Fibroblast of lung (primary cell): ENCODE measurements at places on chromosomes 7 and 10.
A peak's percentile ranks its signal among the peaks of the same experiment; 100 is the strongest.

DNA sequence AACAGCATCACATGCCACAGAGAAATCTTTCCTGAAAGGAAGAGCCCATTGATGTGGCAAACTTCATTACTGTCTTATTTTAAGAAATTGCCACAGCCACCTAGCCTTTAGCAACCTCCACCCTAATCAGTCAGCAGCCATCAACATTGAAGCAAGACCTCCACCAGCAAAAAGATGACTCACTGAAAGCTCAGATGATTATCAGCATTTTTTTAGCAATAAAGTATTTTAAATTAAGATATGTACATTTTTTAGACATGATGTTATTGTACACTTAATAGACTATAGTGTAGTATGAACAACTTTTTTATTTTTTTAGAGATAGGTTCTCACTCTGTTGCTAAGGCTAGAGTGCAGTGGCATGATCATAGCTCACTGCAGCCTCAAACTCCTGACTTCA lies 14.8 kb downstream of the STEAP1B start:
- DNase-seq, result peak; percentile 27

DNA sequence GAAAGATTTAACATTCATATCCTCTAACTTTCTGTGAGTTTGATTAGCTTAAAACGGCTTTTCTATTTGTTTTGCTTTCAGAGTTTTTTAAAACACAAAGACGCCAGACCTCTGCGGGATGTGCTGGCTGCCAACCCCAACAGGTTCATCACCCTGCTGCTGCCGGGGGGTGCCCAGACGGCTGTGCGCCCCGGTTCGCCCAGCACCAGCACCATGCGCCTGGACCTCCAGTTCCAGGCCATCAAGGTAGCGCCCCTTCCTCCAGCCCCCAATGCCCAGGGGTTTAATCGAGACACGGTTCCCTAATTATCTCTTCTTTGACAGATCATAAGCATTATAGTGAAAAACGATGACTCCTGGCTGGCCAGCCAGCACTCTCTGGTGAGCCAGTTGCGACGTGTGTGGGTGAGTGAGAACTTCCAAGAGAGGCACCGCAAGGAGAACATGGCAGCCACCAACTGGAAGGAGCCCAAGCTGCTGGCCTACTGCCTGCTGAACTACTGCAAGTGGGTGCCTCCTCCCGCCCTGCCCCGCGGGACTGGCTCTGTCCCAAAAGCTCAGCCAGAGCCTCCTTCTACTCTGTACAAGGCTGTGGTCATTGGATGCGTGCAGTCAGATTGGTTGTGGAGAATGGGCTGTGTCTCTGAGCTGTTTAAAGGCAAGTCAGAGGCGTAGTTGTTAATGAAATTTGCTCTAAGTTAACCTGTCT lies 71.2 kb downstream of the TRRAP start:
- DNase-seq, result peak; percentile 13

- DNase-seq, result no peak
These were observed 123.1 kb upstream of the HPS1 start for GRCh38 chr10:98569853-98570252.

GRCh38 chr10:97731346-97732051 lies 5.4 kb upstream of the ZFYVE27 start:
- DNase-seq, result peak; percentile 58

DNA sequence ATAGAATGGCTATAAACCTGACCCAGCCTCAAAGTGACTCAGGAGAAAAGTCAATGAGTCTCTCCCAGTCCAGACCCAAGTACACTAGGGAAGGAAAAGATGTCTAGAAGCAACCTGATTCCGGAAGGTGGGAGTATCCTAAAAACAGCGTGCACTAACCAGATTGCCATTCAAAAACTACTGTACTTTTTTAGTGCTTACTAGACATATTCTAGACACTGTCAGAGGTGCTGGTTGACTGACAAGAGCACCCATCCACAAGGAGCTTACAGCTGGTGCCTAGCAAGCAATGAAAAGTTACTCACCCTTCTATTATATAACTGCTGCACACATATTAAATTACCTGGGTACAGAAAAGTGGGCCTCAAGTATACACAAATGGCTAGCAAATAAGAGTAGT lies 81.0 kb downstream of the SIRT1 start:
- DNase-seq, result no peak

GRCh38 chr7:155053002-155053401 lies 17.1 kb upstream of the HTR5A start:
- no peak for DNase-seq

DNA sequence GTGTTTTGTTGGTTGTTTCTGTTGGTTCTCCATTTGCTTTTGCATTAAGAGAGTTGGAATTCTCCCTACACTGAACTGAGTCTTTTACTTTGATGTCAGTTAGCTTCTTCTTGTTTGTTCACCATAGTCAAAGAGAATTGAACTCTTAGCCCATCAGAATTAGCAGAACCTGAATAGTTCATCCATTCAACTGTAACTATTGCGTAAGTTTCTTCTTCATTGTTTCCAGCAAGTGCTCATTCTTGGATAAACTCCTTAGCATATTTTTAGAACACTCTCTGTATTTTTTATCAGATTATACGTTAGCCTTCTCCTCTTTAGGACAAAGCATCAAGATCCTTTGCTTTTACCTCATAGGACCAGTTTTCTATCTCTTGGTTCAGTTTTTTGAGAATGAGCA lies 128.4 kb upstream of the RAB11FIP2 start:
- DNase-seq, result no peak

DNA sequence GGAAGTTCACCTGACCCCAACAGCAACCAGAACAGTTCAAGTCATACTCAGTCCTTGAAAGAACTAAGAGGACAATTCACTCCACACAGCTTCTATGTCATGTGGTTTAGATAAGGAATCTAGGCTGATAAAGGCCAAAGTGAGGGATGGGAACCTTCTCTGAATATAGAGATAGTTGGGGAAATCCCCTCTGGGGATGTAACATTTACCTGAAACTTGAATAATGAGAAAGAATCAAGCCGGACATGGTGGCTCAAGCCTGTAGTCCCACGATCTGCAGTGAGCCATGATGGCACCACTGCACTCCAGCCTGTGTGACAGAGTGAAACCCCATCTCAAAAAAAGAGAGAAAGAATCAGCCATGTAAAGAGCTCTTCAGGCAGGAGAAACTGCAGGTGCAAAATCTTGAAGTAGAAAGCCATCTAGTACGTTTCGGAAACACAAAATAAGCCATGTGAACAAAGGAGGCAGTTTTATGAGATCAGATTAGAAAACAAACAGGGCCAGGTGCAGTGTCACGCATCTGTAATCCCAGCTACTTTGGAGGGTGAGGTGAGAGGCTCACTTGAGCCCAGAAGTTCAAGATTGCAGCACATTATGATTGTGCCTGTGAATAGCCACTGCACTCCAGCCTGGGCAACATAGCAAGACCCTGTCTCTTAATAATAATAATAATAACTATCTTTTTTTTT lies 4.5 kb upstream of the DNMBP start:
- no peak for DNase-seq

DNA sequence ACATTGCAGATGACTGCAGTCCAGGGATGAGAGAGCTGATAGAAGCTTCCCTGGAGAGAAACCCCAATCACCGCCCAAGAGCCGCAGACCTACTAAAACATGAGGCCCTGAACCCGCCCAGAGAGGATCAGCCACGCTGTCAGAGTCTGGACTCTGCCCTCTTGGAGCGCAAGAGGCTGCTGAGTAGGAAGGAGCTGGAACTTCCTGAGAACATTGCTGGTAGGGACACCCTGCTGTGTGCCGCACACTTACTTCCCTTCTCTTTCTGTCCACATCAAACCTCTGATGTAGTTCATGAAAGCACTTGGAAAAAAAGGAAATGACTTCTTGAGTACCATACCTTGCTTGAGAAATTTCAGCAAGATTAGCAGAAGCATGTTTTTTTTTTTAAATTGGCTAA lies 25.3 kb downstream of the MAP3K8 start:
- no peak for DNase-seq
